ENCODE measurements at places on chromosomes 4 and X.
A peak's percentile ranks its signal among the peaks of the same experiment; 100 is the strongest.

- H3K27ac ChIP-seq: no peak overlapping the region
- no peak for DNase-seq
- H3K4me3 ChIP-seq: no peak overlapping the region
- H3K4me1 ChIP-seq: no peaks in the 10 kb centered on the region
Measured at GRCh38 chr4:13527981-13528820, 16.1 kb downstream of the NKX3-2 start.

- H3K4me3 ChIP-seq: no peak overlapping the region
- no peak for DNase-seq
- H3K36me3 ChIP-seq: peaks cover 16% of the 10 kb centered on the region
Measured at GRCh38 chrX:72207366-72207765, 25.8 kb downstream of the PIN4 start.

DNA sequence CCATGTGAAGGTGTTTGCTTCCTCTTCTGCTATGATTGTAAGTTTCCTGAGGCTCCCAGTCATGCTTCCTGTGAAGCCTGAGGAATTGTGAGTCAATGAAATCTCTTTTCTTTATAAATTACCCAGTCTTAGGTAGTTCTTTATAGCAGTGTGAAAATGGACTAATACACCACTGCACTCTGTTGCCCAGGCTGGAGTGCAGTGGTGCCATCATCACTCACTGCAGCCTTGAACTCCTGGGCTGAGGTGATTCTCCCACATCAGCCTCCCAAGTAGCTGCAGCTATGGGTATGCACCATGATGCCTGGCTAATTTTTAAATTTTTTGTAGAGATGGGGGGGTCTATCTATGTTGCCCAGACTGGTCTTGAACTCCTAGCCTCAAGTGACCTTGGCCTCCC lies 15.8 kb upstream of the IGFBP7 start:
- no peaks in the 10 kb centered on the region for H3K4me1 ChIP-seq
- DNase-seq: no peak
- no peak overlapping the region for H3K4me3 ChIP-seq
- no peaks in the 10 kb centered on the region for H3K27me3 ChIP-seq
- H3K36me3 ChIP-seq: peaks cover 2% of the 10 kb centered on the region
- no peak overlapping the region for H3K27ac ChIP-seq

GRCh38 chr4:93157986-93158385 lies 670.6 kb upstream of the ATOH1 start:
- no peaks in the 10 kb centered on the region for H3K36me3 ChIP-seq
- no peaks in the 10 kb centered on the region for H3K27me3 ChIP-seq
- DNase-seq: no peak

- no peaks in the 10 kb centered on the region for H3K27me3 ChIP-seq
- no peak for DNase-seq
- H3K4me1 ChIP-seq: no peaks in the 10 kb centered on the region
Measured at GRCh38 chr4:105248613-105249012, 101.9 kb downstream of the TET2 start.

GRCh38 chr4:21469438-21470300 lies 478.9 kb downstream of the KCNIP4 start:
- H3K36me3 ChIP-seq: no peaks in the 10 kb centered on the region
- peaks cover 7% of the 10 kb centered on the region for H3K27me3 ChIP-seq
- no peak for DNase-seq
- no peaks in the 10 kb centered on the region for H3K4me1 ChIP-seq
- H3K27ac ChIP-seq: no peak overlapping the region

- no peak for DNase-seq
- H3K36me3 ChIP-seq: peaks cover 9% of the 10 kb centered on the region
- peaks cover 12% of the 10 kb centered on the region for H3K4me1 ChIP-seq
- no peaks in the 10 kb centered on the region for H3K27me3 ChIP-seq
Measured at GRCh38 chr4:54744487-54744886, 86.7 kb downstream of the KIT start.

DNA sequence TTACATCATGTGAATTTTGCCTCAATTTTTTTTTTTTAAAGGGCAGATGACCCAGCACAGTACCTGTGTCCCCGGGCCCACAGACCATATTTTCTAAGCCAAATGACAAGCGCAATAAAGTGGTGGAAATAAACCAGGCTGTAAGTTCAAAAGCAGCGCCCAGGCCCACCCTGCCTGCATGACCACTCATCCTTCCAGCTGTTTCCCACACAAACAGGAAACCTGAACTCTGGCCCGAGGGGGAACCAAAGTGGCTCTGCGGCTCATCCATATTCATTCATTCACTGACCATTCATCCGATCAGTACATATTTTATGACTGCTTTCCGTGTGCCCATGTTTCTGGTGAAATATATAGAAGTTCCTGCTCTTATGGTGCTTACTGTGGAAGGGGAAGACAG lies 33.7 kb upstream of the CRMP1 start:
- H3K4me1 ChIP-seq: no peaks in the 10 kb centered on the region
- DNase-seq: no peak
- H3K36me3 ChIP-seq: no peaks in the 10 kb centered on the region
- H3K27ac ChIP-seq: no peak overlapping the region

DNA sequence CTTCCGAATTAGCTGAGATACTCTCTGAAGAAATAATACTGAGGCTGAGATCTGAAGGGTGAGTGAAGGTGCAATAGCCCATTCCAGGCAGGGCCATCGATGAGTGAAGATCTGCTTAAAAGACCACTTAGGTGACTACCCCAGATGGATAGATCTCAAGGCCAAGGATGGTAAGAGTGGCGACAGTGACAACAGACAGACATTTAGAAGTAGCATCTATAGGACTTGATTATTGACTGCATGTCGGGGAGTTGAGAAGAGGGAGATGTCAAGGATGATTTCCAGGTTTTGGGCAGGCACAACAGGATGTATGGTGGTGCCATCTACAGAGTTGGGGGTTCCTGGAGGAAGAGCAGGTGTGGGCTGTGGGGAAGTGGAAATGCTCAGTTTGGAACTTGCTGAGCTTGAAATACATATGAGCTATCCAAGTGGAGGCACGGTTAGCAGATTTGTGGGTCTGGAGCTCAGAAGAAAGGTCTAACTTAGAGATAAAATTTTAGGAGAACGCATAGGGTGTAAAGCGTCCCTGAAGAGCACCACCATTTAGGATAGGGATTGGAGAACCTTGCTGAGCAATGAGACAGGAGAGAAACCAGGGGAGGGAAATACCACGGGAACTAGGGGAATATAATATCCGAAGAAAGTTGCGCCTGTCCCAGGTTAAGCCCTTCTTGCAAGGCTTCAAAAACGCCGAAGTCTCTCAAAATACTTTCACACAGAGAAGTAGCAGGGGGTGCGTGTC lies 688 bp downstream of the UFSP2 start:
- peak overlapping the region; percentile 100 for H3K27ac ChIP-seq
- H3K4me1 ChIP-seq: peaks cover 10% of the 10 kb centered on the region
- H3K36me3 ChIP-seq: peaks cover 4% of the 10 kb centered on the region
- peaks cover 6% of the 10 kb centered on the region for H3K27me3 ChIP-seq
- peak overlapping the region; percentile 88 for H3K4me3 ChIP-seq

- H3K27ac ChIP-seq: peak overlapping the region; percentile 39
- DNase-seq: no peak
- peaks cover 17% of the 10 kb centered on the region for H3K4me1 ChIP-seq
- H3K4me3 ChIP-seq: no peak overlapping the region
Measured at GRCh38 chr4:183080372-183081115, 18.5 kb upstream of the WWC2 start.

- peaks cover 18% of the 10 kb centered on the region for H3K4me1 ChIP-seq
- no peak overlapping the region for H3K27ac ChIP-seq
- no peaks in the 10 kb centered on the region for H3K27me3 ChIP-seq
- H3K36me3 ChIP-seq: no peaks in the 10 kb centered on the region
- no peak overlapping the region for H3K4me3 ChIP-seq
- DNase-seq: no peak
Measured at GRCh38 chrX:115595049-115595448, 34.1 kb downstream of the PLS3 start.

DNA sequence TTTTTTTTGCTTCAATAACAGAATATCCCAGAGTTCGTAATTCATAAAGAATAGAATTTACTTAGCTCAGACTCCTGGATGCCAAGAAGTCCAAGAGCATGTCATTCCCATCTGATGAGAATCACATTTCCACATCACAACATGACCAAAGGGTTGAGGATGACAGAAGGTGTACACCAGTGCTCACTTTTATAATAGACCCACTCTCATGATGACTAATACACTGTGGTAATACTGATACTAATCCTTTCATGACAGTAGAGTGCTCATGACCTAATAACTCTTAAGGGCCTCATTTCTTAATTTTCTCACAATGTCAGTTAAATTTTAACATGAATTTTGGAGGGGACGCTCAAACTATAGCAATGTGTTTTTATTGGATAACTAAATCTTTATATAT lies 69.2 kb downstream of the ZNF732 start:
- H3K27ac ChIP-seq: no peak overlapping the region
- no peak overlapping the region for H3K4me3 ChIP-seq
- no peak for DNase-seq
- H3K27me3 ChIP-seq: no peaks in the 10 kb centered on the region
- H3K4me1 ChIP-seq: no peaks in the 10 kb centered on the region
- peaks cover 22% of the 10 kb centered on the region for H3K36me3 ChIP-seq

DNA sequence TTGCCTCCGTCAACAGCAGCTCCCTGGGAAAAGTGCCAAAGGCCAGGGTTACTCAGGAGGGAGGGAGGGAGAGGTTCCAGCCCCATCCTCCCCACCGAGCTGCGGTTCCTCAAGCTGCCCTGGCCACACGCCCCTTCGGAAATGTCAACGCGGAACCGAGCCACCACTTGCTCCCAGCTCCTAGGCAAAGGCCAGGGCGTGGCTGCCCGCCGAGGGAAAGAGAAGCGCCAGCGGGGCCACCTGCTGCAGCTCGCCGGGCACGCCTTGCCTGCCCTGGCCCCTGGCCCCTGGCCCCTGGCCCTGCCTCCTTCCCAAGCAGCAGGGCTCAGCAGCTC lies 15.3 kb downstream of the SLC6A8 start:
- H3K36me3 ChIP-seq: peaks cover 4% of the 10 kb centered on the region
- no peak overlapping the region for H3K4me3 ChIP-seq
- H3K27me3 ChIP-seq: no peaks in the 10 kb centered on the region
- no peak for DNase-seq

Data from progenitor cell of endocrine pancreas (in vitro differentiated cells).